ENCODE measurements at places on chromosomes 2 and 18.

DNA sequence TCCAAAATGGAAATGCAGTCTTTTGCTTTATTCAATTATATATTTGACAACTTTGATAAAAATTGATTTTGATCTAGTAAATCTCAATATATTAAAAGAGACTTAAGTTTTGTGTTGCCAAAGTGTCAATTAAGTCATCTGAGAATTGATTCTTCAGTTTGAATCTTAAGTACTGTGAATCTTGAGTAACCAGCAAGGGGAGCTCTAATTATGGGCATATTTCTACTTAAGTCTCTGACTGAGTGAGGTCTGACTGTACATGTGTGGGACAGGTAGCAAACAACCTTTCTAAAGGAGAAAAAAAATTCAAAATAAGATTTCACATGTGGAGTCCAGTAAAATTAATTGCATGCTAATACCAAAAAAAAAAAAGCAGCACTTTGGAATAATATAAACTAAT, 503.7 kb upstream of the SLC8A1 start:
- DNase-seq, result no peak

GRCh38 chr18:53796040-53796729, 428.3 kb downstream of the MBD2 start:
- DNase-seq, result no peak

DNA sequence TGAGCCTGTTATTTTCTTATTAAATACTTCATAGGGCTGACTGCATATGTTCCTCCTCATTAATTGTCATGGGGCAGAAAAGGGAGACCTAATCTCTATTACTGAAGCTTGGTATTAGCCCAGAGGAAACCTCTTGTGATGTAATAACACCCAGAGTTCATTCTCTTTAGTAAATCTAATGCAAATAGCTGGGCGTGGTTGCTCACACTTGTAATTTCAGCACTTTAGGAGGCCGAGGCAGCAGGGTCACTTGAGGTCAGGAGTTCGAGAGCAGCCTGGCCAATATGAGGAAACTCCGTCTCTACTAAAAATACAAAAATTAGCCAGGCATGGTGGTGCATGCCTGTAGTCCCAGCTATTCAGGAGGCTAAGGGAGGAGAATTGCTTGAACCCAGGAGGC, 14.7 kb downstream of the DAW1 start:
- no peak for DNase-seq

DNA sequence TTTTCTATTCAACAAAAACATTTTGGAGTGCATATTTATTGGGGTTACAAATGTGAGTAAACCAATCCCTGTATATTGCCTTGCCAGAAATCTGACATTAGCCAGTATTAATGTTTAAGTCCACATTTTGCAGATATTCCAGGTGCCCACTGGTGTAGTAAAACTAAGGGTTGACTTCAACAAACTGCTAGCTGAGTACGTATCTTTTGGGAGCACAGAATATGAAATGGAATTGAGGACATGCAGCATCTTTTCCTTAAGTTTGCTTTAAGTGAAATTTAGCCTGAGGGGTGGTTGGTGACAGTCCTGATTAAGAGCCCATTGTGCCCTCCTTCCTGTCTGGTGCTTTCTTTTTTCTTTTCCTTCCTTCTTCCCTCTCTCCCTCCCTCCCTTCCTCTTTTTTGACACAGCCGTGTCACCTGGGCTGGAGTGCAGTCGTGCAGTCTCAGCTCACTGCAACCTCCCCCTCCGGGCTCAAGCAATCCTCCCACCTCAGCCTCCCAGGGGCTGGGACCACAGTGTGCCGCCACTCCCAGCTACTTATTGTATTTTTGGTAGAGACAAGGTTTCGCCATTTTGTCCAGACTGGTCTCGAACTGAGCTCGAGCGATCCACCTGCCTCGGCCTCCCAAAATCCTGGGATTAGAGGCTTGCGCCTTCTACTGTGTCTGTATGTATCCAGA, 1.6 kb downstream of the NUP35 start:
- no peak for DNase-seq

DNA sequence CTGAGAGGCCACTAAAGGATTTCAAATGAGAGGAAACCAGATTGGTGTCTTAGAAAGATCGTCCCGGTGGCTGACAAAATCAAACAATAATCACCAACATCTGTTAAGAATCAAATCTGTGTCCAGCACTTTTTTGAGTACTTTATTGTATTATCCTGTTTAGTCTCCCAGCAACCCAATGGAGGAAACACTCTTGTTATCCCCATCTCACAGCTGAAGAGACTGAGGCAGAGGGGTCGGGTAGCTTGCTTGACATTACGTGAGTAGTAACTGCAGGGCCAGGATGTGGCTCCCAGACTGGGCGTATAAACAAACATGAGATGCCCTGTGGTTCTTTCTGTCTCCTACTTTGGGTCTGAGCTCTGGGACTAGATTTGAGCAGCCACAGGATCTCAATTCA, 76.0 kb downstream of the KLHL29 start:
- DNase-seq, result no peak

DNA sequence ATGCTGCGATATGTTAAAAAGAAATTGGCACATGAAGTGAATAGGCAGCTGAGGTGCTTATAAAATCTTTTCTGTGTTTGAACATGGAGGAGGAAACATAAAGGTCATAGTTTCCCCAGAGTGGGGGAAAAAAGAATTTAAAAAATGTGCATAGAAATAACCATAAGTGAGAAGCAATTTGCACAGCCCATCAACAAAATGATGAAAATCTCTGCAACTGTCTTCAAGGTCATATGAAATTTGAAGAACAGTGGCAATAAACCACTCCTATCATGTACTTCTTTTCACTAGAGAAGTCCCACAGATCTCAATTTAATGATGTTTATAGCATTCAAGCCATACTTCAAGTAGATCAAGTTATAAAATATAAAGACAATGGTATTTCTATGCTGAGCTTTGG, 46.7 kb upstream of the ZNF804A start:
- DNase-seq, result no peak

- no peak for DNase-seq
Observed at GRCh38 chr2:233445152-233445830, 91.0 kb downstream of the DGKD start.

GRCh38 chr2:96895746-96896651, 26.1 kb upstream of the SEMA4C start:
- no peak for DNase-seq

DNA sequence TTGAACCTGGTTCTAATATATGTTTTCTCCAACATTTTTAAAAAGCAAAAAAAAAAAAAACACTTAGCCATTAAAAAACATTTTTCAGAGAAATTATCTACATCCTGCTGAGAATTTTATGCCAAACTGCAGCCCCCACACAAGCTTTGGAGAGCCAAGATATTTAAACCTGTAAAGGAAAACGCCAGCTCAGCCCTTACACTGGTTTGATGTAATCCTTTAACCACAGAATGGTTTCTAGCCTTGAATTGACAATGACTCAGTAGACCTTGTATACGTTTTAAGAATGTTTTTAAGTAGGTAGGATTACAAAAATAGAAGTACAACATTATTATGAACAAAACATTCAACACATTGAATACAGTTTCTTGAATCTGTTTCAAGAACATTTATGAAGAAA, 113.6 kb downstream of the BABAM2 start:
- no peak for DNase-seq

DNA sequence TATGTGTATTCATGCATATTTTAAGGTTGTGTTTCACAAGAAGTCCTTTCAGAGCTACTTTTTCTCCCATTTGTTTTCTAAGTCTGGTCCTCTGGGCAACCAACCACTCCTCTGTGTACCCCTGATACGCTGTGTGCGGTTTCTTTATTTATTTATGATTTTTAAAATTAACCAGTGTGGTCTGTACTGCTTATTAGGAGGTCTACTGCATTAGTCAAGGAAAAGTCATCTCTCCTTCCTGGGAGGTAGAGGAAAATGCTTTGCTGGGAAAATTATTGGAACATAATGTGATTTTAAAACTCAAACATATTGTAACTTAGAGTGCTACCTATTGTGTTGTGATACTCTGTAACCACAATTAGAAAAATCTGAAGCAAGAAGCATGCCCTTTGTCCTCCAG, 1404.3 kb downstream of the SUCLG1 start:
- no peak for DNase-seq

Data from left renal pelvis (tissue), 4 donors.